Smooth muscle cell of the coronary artery (primary cell): ENCODE measurements at places on chromosomes 1 and 21. TPM values are rescaled to one million over a fixed set of nuclear protein-coding genes. Genes with fewer than 3 reads are reported as not detected.

The EFNA3 gene
- total RNA-seq: 0.35 and 0.90 TPM in 2 replicates

The CDA gene
- 0.38 TPM in 1 of 2 replicates, not detected in the other for total RNA-seq

The SPRR2D gene
- total RNA-seq: not detected in 2 replicates

The LRRC8B gene
- total RNA-seq: 0.35 and 0.68 TPM in 2 replicates

The MINDY1 gene
- 7.1 and 11.0 TPM in 2 replicates for total RNA-seq

The YBEY gene
- 10.8 and 16.5 TPM in 2 replicates for total RNA-seq

The INKA2 gene
- total RNA-seq: 1.1 and 5.7 TPM in 2 replicates

The PCSK9 gene
- 0.23 and 0.90 TPM in 2 replicates for total RNA-seq

The TMEM269 gene
- total RNA-seq: 0.12 TPM in 1 of 2 replicates, not detected in the other

The NPR1 gene
- total RNA-seq: 0.08 and 19.8 TPM in 2 replicates

The CFAP141 gene
- not detected in 2 replicates for total RNA-seq

The AGPAT3 gene
- 38.0 and 49.3 TPM in 2 replicates for total RNA-seq

The RASAL2 gene
- total RNA-seq: 12.9 and 21.6 TPM in 2 replicates

The NUDT4B gene
- 8.4 and 17.3 TPM in 2 replicates for total RNA-seq

The SERTAD4 gene
- total RNA-seq: 2.8 TPM in 1 of 2 replicates, not detected in the other
